ENCODE measurements at places on chromosomes 4 and X.

- no peak for DNase-seq
Observed at GRCh38 chr4:20026456-20026855, 225.2 kb upstream of the SLIT2 start.

- DNase-seq, result peak; percentile 4
Observed at GRCh38 chrX:131677655-131678628, 134.1 kb downstream of the OR13H1 start.

GRCh38 chr4:20901851-20902250 lies 201.6 kb downstream of the PACRGL start:
- DNase-seq, result no peak

DNA sequence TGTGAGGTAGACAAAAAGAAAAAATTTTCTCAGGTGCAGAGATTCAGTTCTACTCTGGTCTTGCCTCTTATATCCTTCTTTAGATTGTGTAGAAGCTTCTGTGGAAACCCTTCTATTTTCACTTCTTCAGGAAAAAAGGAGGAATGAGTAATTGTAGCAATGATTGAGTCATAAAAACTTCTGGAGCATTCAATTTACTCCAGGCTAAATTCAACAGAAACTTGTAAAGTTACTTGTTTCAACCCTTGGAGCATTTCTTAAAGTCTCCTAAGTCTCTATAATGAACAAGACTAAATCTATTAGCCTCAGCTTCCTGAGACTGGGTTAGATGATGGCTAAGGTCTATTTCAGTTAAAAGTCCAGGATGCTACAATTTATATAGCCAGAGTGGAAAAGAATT lies 29.9 kb downstream of the BOD1L1 start:
- DNase-seq, result no peak

DNA sequence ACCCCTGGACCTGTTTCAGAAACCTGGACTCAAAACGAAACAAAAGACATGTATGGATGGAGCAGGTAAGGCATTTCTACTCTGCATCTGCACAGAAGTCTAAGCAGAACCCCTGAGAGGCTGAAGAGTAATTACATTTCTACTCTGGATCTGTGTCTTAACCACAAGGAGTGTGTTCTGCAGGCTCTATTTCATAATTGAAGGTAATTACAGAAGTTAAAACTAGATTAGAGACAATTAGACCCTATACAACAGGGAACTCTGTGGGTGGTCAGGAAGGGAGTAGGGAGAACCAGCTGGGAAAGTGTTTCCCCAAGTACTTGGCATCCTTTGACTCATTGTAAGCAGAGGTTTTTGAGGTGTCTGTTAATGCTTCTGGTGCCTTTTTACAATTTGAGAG lies 69.8 kb downstream of the IGSF1 start:
- no peak for DNase-seq

DNA sequence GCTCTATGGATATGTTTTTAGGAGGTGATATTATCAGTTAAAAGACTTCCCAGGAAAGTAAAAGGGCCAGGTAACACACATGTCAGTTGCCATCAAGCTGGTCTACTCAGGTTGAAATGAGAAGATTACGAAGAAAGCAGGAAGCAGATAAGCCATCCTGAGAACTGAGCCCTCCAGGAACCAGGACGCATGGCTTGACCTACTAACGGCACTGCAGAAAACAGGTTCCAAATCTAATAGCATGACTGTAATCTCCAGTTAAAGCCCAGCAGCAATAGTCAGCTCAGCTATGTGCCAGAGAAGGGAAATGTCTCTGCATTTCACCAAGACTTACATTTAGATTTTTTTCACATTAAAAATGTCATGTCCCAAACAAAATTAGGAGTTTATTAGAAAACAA lies 77.9 kb downstream of the APBB2 start:
- DNase-seq, result peak; percentile 51

DNA sequence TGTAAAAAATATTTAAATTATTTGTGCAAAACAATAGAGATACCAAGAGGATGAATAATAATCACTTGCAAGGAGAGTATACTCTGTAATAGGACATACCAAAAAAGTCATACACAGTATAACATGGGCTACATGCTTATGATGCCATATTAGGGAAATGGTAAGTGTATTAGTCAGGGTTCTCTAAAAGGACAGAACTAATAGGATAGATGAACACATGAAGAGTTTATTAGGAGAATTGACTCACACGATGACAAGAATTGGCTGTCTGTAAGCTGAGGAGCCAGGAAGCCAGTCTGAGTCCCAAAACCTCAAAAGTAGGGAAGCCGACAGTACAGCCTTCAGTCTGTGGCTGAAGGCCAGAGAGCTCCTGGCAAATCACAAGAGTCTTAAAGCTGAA lies 151.2 kb downstream of the DTHD1 start:
- no peak for DNase-seq

GRCh38 chr4:151114986-151115385 lies 15.6 kb downstream of the RPS3A start:
- no peak for DNase-seq

Data from thyroid gland (tissue), 4 donors.